Central memory CD8-positive, alpha-beta T cell (primary cell): ENCODE measurements at places on chromosomes 1 and 21.
A peak's percentile ranks its signal among the peaks of the same experiment; 100 is the strongest.

- peak; percentile 14 for DNase-seq
- peak overlapping the region; percentile 98 for H3K27ac ChIP-seq
- H3K36me3 ChIP-seq: peaks cover 24% of the 10 kb centered on the region
- no peaks in the 10 kb centered on the region for H3K27me3 ChIP-seq
- H3K4me1 ChIP-seq: peaks cover 38% of the 10 kb centered on the region
These were observed 322 bp downstream of the TFB2M start for GRCh38 chr1:246565751-246566127.

- H3K27ac ChIP-seq: no peak overlapping the region
- H3K27me3 ChIP-seq: no peaks in the 10 kb centered on the region
- H3K36me3 ChIP-seq: peaks cover 25% of the 10 kb centered on the region
These were observed 33.7 kb upstream of the GUCA2A start for GRCh38 chr1:42198251-42198650.

GRCh38 chr1:204564835-204565234 lies 48.6 kb downstream of the MDM4 start:
- H3K4me3 ChIP-seq: peak overlapping the region; percentile 7
- DNase-seq: peak; percentile 17
- H3K27ac ChIP-seq: peak overlapping the region; percentile 70
- peaks cover 50% of the 10 kb centered on the region for H3K4me1 ChIP-seq
- H3K36me3 ChIP-seq: peaks cover 20% of the 10 kb centered on the region
- H3K27me3 ChIP-seq: no peaks in the 10 kb centered on the region

DNA sequence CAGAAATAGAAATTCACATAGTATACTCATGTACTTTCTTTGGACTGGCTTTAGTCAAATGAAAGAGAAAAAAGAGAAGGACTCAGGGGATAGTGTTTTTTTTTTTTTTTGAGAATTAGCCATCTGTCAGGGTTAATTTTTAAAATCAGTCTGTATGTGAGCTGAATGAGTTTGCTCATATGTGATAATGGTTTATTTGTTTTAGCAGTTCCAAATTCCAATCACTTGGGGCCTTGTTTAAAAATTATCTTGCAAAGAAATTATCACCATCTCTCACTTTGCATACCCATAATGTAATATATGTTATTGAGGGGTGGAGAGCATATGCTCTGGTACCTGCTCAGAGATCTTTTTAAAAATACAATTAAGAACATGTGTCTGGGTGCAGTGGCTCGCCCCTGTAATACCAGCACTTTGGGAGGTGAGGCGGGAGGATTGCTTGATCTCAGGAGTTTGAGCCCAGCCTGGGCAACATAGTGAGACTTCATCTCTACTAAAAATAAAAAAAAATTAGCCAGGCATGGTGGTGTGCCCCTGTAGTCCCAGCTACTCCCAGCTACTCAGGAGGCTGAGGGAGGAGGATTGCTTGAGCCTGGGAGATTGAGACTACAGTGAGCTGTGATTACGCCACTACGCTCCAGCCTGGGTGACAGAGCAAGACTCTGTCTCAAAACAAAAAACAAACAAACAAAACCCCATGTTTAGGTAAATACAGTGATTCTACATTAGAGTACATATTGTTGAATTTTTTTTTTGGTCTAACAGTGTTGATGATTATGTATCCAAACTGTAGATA lies 19.7 kb downstream of the GNAI3 start:
- peaks cover 1% of the 10 kb centered on the region for H3K36me3 ChIP-seq
- no peak overlapping the region for H3K27ac ChIP-seq
- H3K4me1 ChIP-seq: peaks cover 53% of the 10 kb centered on the region
- H3K4me3 ChIP-seq: no peak overlapping the region
- H3K27me3 ChIP-seq: no peaks in the 10 kb centered on the region

DNA sequence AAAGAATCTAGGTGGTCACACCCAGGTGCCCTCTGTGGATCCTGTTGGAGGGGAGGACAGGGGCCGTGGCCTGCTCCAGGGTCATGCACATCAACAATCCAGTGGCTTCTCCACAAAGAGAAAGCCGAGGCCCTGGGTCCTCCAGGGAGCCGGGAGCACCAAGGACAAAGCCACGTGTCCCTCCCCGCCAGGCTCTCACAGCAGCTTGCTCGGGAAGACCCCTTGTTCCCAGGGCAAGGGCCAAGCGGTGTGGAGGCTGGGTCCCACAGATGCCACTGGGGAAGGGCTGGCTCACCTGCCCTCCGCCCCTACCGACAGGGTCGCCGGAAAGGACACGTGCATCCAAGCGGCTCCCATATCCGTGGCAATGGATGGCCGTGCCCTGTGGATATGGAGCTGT lies 192.9 kb upstream of the VAMP3 start:
- H3K27me3 ChIP-seq: peaks cover 32% of the 10 kb centered on the region
- no peak overlapping the region for H3K27ac ChIP-seq
- DNase-seq: no peak
- no peaks in the 10 kb centered on the region for H3K4me1 ChIP-seq
- no peaks in the 10 kb centered on the region for H3K36me3 ChIP-seq
- H3K4me3 ChIP-seq: no peak overlapping the region

- no peaks in the 10 kb centered on the region for H3K36me3 ChIP-seq
- H3K27me3 ChIP-seq: no peaks in the 10 kb centered on the region
- no peak overlapping the region for H3K27ac ChIP-seq
- no peak for DNase-seq
- no peak overlapping the region for H3K4me3 ChIP-seq
These were observed 9.3 kb upstream of the GREM2 start for GRCh38 chr1:240621249-240621648.

GRCh38 chr1:233349137-233349536 lies 21.6 kb downstream of the MAP3K21 start:
- H3K36me3 ChIP-seq: no peaks in the 10 kb centered on the region
- H3K27me3 ChIP-seq: peaks cover 12% of the 10 kb centered on the region
- no peak overlapping the region for H3K4me3 ChIP-seq
- no peak for DNase-seq

GRCh38 chr1:151841141-151841540 lies 1.5 kb upstream of the C2CD4D start:
- H3K36me3 ChIP-seq: peaks cover 16% of the 10 kb centered on the region
- peak overlapping the region; percentile 90 for H3K27ac ChIP-seq
- H3K27me3 ChIP-seq: no peaks in the 10 kb centered on the region
- H3K4me3 ChIP-seq: peak overlapping the region; percentile 79
- peaks cover 46% of the 10 kb centered on the region for H3K4me1 ChIP-seq
- DNase-seq: no peak

- H3K4me3 ChIP-seq: no peak overlapping the region
- H3K36me3 ChIP-seq: no peaks in the 10 kb centered on the region
- H3K27ac ChIP-seq: no peak overlapping the region
- H3K4me1 ChIP-seq: no peaks in the 10 kb centered on the region
- H3K27me3 ChIP-seq: no peaks in the 10 kb centered on the region
- no peak for DNase-seq
These were observed 107.6 kb upstream of the LYPLAL1 start for GRCh38 chr1:219066098-219066497.

DNA sequence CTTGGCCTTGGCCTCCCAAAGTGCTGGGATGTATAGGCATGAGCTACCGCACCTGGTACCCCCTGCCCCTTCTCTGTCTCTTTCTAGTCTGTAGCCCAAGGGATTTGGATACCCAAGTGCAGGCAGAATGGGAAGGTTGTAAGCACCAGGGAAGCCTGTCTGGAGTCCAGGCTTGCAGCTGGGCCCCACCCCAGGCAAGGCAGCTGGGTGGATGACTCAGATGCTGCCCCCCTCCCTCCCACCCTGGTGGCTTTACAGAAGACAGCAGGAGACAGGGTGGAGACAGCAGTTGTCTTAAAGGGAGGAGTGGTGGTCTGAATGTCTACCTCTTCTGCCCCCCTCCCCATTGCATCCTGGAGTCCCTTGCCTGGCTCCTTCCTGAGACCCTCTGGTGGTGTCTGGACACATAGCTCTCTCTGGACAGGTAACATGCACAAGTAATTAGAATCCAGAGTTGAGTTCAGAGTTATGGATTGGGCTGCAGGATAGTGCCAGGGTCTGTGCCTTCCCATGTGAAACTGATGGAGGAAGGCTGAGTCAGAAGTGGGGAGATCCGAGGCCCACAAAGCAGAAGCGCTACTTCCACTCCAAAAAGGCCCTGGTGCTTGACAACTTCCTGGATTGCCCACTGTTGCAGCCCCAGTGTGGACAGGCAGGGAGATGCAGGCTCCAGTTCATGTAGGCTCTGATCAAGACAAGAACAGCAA lies 5.1 kb downstream of the LMNA start:
- H3K36me3 ChIP-seq: peaks cover 57% of the 10 kb centered on the region
- H3K4me3 ChIP-seq: peak overlapping the region; percentile 48
- no peak for DNase-seq
- H3K4me1 ChIP-seq: peaks cover 61% of the 10 kb centered on the region

- DNase-seq: no peak
- no peaks in the 10 kb centered on the region for H3K4me1 ChIP-seq
- H3K27me3 ChIP-seq: no peaks in the 10 kb centered on the region
- H3K4me3 ChIP-seq: no peak overlapping the region
- no peaks in the 10 kb centered on the region for H3K36me3 ChIP-seq
- no peak overlapping the region for H3K27ac ChIP-seq
These were observed 51.1 kb downstream of the SLX9 start for GRCh38 chr21:44990921-44991320.

- H3K27ac ChIP-seq: no peak overlapping the region
- no peak overlapping the region for H3K4me3 ChIP-seq
- H3K4me1 ChIP-seq: no peaks in the 10 kb centered on the region
- no peaks in the 10 kb centered on the region for H3K36me3 ChIP-seq
These were observed 180.9 kb upstream of the PRMT6 start for GRCh38 chr1:106875622-106876021.

DNA sequence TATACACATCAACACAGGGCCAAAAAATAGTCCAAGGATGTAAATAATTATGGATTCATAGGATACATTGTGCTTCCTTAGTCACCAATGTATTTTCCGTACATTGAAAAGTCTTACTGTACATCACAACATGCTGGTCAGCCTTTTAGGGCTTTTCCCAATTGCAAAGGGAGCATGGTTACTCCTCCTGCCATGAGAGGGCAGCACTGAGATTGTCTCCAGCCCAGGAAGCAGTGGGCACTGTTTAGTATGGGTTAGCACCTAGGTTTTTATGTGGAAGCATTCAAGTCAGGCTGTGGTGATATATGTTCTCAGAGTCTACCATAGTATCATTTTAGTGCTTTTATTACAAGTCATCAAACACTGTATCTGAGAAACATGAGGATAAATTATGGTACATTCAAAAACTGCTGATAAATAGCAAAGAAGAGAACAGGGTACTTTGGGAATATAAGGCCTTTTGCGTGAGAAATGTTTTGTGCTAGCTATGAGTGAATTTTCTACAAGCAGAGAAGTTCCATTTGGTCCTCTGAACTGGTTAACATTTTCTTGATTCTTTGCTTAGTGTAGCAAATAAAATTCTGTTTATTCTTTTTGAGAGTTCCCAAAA lies 34.0 kb downstream of the ST6GALNAC5 start:
- no peaks in the 10 kb centered on the region for H3K4me1 ChIP-seq
- H3K27me3 ChIP-seq: peaks cover 20% of the 10 kb centered on the region
- H3K4me3 ChIP-seq: no peak overlapping the region

DNA sequence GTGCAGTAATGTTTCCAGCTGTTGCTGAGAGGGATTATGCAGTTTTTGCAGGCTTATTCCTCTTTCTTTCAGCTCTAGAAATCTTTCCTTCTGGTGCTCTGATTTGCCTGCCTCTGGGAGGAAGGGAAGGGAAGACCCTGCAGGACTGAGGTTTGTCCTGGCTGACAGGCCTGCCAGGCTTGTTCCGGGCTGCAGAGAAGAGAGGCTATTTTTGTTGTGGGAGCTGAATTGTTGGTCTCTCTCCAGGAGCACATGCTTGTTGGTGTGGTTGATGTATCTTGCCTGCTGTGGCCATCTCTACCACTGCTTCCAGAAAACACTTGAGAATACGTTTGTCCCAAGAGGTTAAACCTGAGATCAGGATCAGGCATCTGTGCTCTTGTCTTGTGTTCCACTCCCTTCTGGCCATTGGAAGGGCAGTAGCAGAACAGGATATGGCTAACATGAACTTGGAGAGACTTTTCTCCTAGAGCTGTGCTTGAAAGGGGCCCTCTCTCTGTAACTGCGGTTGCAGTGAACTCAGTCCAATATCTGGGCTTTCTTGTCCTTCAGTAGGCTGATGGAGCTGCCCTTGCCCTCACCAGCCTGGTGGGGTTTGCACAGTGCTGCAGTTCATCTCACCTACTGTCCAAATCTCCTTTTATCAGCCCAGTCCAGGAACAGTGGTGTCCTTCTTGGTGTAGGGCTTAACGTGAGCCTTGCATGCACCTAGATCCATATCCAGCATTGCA lies 21.5 kb upstream of the SLC25A34 start:
- no peak for DNase-seq
- H3K27ac ChIP-seq: no peak overlapping the region

GRCh38 chr1:1082776-1083415 lies 8.8 kb upstream of the RNF223 start:
- H3K27ac ChIP-seq: no peak overlapping the region
- no peaks in the 10 kb centered on the region for H3K4me1 ChIP-seq
- peaks cover 3% of the 10 kb centered on the region for H3K36me3 ChIP-seq
- DNase-seq: no peak
- no peak overlapping the region for H3K4me3 ChIP-seq

- peaks cover 2% of the 10 kb centered on the region for H3K36me3 ChIP-seq
- H3K4me3 ChIP-seq: no peak overlapping the region
- no peaks in the 10 kb centered on the region for H3K27me3 ChIP-seq
- H3K4me1 ChIP-seq: no peaks in the 10 kb centered on the region
These were observed 431.0 kb downstream of the DPYD start for GRCh38 chr1:97489834-97490233.

- H3K4me3 ChIP-seq: no peak overlapping the region
- no peaks in the 10 kb centered on the region for H3K27me3 ChIP-seq
- DNase-seq: no peak
- no peaks in the 10 kb centered on the region for H3K36me3 ChIP-seq
- no peaks in the 10 kb centered on the region for H3K4me1 ChIP-seq
These were observed 165.1 kb downstream of the DAB1 start for GRCh38 chr1:57258557-57259325.

DNA sequence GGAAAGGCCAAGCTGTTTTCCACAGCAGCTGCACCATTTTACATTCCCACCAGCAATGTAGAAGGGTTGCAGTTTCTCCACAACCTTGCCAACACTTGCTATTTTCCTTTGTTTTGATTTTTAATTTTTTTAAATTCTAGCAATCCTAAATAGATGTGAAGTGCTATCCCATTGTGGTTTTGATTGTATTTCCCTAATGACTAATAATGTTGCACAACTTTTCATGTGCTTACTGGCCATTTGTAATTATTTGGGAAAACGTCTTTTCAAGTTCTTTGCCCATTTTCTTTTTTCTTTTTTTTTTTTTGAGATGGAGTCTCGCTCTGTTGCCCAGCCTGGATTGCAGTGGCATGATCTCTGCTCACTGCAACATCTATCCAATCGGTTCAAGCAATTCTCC lies 53.9 kb downstream of the VCAM1 start:
- DNase-seq: no peak
- no peak overlapping the region for H3K4me3 ChIP-seq
- no peaks in the 10 kb centered on the region for H3K27me3 ChIP-seq
- no peak overlapping the region for H3K27ac ChIP-seq
- H3K4me1 ChIP-seq: no peaks in the 10 kb centered on the region
- H3K36me3 ChIP-seq: no peaks in the 10 kb centered on the region

DNA sequence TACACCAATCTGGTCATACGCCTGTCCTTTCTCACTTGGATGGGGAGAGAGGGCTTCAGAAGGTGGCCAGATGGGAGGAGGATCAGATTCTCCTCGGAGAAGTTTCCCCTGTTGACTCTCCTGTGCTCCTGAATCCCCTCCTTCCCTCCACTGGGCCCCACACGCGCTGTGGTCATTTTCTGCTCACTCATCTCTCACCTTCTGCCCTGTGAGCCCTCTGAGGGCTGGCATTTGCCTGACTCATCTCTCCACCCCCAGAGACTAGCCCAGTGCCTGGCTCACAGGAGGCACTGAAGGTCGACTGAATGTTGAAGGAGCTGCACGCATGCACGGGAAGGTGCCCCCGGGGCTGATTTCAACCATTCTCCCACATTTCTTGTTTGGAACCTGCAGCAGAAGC lies 14.2 kb downstream of the ABCA4 start:
- no peak overlapping the region for H3K27ac ChIP-seq
- no peak overlapping the region for H3K4me3 ChIP-seq
- H3K4me1 ChIP-seq: peaks cover 7% of the 10 kb centered on the region
- DNase-seq: no peak
